ENCODE measurements at places on chromosomes 12 and 14.

GRCh38 chr12:122880155-122880667 is 15.7 kb downstream of the VPS37B start:
- DNase-seq: no peak

DNA sequence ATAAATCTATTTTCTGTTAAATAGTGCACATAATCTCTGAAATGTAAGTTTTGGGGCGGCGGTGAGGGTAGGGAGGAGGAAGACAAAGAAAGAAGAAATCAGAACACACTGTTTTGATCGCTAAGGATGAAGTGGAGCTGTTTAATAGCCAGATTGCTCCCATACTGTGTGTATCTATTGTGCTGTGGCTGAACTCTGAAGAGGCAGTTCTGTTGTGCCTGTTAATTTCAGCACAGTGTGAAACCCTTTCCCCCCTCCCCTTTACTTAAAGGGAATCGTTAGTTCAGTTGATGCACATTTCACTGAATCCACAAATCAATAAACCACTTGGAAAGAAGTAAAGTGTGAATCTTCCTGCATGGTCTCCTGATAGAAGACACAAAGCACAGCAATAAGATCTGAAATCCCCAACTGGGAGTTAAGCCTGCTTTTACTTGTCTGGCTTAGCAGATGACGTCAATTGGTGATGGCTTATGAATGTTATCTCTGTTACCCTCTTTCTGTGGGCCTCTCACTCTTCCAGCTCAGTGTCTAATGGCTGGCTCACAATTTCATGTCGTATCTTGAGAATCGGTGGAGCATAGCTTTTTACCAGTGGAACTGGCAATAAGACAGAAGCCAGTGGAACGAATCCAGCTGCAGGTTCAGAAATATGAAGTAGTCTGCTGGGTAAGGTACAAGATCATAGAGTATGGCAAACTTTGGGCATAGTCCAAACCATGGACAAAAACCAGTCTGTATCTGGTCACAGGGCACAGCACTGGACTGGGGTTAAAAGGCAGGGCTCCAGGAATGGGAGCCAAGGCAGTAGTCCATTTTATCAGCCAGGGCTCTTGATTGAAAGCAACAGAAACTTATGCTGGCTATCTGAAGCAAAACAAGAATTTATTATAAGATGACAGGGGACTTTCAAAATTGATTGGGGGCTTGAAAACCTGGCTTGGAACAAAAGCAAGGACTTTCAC is 413.5 kb upstream of the SEL1L start:
- no peak for DNase-seq

DNA sequence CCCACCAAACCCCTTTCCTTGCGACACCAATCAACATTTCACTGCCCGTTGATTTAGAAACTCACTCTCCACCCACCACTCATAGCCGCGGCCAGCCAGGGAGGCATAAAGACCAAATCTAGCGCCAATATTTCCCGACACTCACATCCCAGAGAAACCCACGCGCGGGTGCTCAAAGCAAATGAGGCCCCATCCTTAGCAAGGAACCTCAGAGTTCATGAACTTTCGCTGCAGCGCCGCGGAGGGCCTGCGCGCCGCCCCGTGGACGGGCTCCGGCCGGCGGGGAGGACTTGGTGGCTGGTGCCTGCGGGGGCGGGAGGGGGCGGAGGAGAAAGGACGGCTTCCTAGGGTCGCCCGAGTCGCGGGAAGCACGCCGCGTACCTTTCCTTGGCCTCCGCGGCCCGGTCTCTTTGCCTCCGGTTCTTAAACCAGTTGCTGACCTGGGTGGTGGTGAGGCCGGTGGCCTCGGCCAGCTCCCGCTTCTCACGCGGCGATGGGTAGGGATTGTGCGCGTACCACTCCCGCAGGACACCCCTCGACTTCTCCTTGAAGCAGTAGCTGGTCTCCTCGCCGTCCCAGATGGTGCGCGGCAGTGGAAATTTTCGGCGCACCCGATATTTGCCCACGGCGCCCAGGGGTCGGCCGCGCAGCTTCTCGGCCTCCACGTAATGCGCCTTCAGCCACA is 886 bp downstream of the SIX1 start:
- peak; percentile 41 for DNase-seq

DNA sequence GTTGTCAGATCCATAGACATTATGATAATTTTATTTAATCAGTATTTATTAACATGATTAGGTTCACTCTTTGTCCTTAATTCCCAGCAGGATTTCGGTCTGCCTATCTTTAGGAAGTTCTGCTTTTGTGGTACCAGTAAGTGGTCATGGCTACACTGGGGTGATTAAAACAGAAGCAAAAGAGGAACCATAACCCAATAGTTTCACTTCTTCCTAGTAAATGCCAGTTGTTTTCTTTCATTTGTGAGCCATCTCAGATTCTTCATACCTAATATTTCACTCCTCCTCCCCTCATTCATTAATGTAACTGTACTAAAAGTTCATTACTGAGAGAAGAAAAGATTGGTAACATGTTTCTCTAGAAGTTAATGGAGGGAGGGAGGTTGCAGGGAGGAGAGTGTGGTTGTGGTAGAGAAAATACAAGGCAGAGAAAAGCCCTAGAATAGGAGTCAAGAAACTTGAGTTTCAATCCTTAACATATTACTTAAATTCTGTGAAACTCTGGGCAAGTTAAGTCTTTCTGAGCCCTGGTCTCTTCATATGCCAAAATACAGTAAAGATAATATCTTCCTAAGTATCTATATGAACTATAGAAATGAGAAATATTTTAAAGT is 101.2 kb downstream of the PEBP1 start:
- no peak for DNase-seq

DNA sequence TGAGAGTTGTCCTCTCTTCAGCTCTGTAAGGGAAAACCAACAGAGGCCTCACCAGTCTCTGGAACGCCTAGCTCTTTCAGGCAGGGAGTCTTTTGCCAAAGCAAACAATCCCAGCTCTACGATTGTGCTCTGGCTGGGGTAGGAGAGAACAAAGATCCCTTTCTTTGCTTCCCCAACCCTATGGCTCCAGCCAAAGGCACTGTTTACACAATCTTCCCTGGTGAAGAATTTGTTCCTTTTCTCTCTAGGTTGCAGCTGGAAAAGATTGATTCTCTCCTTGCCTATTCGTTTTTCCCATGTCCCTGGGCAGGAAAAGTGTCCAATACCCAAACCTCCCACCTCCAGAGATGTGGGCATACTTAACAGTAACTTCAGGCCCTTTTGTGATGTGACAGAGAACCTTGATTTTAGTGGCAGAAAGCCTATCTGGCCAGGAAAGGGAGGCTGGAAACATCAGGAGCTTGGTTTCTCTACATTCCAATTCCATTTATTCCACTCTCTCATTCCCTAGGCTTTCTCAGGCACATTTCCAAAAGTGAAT is 16.8 kb downstream of the ATP5MC2 start:
- peak; percentile 75 for DNase-seq

DNA sequence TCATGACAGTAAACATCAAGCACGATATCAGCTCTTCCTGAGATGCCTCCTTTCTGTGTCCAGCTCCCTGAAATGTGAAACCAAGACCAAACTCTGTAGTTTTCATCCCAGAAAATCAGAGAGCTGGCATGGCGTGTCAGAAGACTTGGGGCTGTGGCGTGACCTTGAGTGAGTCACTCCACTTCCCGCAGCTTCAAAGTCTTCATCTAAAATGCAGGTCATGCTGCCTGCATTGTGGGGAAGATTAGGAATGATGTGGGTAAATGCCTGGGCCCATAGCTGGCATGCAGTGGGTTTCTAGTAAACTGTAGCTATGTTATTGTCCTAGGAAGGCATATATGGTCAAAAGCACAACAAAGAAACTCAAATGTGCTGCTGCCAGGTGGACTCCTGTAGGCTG is 28.8 kb downstream of the OAS2 start:
- peak; percentile 27 for DNase-seq

- DNase-seq: no peak
Measured at GRCh38 chr14:91372671-91373495, 44.7 kb downstream of the CCDC88C start.

- DNase-seq: peak; percentile 41
Measured at GRCh38 chr12:53287741-53288216, 7.6 kb upstream of the PFDN5 start.

DNA sequence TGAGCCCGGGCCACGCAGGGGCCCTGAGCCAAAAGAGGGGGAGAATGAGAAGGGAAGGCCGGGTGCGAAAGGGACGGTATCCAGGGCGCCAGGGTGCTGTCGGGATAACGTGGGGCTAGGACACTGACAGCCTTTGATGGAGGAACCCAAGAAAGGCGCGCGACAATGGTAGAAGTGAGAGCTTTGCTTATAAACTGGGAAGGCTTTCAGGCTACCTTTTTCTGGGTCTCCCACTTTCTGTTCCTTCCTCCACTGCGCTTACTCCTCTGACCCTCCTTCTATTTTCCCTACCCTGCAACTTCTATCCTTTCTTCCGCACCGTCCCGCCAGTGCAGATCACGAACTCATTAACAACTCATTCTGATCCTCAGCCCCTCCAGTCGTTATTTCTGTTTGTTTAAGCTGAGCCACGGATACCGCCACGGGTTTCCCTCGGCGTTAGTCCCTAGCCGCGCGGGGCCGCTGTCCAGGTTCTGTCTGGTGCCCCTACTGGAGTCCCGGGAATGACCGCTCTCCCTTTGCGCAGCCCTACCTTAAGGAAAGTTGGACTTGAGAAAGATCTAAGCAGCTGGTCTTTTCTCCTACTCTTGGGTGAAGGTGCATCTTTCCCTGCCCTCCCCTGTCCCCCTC is 3.0 kb downstream of the SSTR1 start:
- peak; percentile 41 for DNase-seq

GRCh38 chr14:75147423-75148071 is 20.7 kb upstream of the NEK9 start:
- no peak for DNase-seq

DNA sequence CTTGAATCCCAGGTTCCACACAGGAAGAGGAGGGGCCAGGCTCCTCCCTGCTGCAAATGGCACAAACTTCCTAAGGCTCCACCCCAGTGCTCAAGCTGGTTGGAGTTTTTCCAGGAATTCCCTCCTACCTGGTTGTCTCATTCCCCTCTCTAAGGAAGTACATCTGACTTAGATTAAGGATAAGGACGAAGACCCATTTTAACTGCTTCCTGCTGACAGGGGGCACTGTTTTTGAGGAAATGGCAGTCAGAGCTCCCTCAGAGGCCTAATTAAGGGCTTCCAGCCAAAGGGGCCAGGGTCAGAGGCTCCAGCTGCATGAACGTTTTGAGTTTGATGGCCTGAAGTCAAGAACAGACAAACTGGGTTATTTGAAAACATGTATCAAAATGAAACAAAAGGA is 1084.7 kb downstream of the SLC6A15 start:
- DNase-seq: no peak

GRCh38 chr12:56631790-56632700 is 1.9 kb upstream of the BAZ2A start:
- DNase-seq: peak; percentile 60

GRCh38 chr14:65206448-65207096 is 104.3 kb upstream of the MAX start:
- no peak for DNase-seq

DNA sequence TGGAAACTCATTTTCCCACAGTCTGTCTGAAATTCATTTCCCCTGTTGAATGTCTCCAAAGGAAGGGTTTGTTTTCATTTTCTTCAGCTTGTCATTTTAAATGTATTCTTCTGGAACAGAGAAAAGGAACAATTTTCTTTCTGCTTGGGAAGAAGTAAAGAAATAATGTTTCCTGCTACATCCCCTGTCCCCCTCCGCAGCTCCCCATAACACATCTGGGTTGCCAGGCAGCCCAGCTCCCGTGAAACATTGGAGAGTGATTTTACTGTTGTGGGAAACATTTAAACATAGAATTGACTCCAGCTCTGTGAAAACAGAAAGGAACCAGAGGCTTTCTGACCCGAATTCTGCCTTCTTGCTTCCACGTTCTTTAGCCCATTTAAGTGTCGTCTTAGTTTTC is 159.5 kb downstream of the TMEM132C start:
- no peak for DNase-seq

DNA sequence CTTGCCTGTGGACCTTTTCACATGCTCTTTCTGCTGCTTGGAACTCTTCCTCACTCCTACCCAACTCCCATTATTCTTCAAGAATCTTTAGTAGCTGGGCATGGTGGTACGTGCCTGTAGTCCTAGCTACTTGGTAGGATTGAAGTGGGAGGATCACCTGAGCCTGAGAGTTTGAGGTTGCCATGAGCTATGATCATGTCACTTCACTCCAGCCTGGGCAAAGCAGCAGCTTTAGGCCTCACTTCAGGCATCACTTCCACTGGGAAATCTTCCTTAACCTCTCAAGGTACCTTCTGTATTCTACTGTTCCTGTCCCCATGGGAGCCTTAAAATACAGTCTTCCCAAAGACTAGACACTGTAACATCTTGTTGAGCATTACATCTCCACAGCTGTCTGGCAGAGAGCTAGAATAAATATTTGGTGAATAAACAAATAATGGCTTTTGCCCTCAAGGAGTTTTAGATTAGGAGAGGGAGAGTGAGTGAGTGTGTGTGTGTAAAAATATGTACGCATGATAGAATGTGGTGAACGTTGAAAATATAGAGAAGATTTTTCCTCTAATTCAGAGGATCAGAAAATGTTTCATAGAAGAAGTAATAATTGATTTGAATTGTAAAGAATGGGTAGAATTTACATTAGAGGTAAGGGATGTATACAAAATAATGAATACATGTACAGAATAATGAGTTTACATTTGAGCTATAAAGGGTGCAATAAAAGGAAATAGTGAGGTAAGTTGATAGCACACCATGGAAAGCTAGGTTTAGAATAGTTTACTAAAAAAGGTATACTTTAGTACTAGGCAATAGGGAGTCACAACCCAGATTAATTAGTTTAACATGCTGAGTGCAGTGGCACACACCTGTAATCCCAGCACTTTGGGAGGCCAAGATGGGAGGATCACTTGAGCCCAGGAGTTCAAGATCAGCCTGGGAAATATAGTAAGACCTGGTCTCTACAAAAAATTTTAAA is 29.2 kb upstream of the BMAL2 start:
- DNase-seq: no peak

- no peak for DNase-seq
Measured at GRCh38 chr14:90278199-90279175, 22.1 kb downstream of the PSMC1 start.

DNA sequence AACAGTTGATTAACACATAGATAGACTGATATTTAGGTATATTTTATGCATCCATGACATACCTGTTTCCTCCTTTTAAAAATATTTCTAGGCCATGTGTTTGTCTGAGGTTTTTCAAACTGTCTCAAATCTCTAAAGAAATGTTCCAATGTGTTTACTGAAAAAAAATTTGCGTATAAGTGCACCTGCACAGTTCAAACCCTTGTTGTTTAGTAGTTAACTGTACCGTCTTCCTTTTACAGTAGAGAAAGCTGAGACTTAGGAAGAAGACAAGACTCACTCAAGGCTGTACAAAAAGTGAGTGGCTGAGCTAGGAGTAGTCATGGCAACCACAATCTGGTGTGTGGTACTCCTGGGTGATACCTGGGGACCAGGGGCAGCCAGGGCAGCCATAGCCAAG is 934.6 kb downstream of the VRK1 start:
- no peak for DNase-seq

Data from MG63 (cell line).